Skeletal muscle cell (primary cell): ENCODE measurements at places on chromosomes 3 and 15.

DNA sequence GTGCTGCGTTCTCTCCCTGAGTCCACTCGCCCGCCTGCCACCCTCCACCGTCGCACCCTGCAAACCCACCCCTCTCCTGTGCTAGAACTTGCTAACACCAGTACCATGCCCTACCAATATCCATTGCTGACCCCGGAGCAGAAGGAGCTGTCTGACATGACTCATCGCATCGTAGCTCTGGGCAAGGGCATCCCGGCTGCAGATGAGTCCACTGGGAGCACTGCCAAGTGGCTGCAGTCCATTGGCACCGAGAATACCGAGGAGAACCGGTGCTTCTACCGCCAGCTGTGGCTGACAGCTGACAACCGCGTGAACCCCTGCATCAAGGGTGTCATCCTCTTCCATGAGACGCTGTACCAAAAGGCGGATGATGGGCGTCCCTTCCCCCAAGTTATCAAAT, 4.9 kb upstream of the ALAS1 start:
- no peak for DNase-seq

DNA sequence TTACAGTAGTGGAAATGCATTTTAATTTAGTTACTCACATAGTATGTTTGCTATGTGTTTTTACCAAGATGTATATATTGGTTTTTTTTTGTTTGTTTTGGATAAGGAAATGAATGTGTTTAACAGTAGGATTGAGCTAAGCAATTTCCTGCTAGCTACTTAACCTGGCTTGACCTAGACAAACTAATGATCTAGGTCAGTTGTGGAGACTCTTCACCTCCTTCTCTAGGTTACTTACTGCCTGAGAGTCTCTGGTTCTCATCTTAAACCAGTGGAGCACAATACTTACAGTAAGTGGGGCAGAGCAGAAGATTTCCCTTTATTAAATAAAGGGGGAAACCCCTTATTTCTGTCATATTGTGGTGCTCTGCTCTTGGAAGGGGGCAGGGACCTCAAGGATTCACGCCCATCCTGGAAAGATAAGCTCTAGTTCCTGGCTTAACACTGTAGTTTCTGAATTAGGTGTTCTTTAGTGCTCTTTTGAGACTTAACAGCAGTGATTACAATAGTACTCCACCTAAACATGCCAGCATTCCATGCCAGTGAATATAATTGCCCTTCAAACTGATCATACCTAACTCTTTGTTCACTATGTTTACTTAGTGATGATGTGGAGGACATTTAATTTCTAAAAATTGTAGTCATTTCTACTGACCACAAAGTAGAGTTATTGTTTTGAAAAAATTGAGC, 79.9 kb downstream of the UBP1 start:
- peak; percentile 26 for DNase-seq

- no peak for DNase-seq
These were observed 235.3 kb upstream of the ST8SIA2 start for GRCh38 chr15:92158426-92158825.

- no peak for DNase-seq
These were observed 133.9 kb downstream of the MYLK start for GRCh38 chr3:123750209-123750608.

GRCh38 chr3:101817992-101818391, 31.3 kb upstream of the NFKBIZ start:
- DNase-seq, result no peak

GRCh38 chr3:193702967-193703366, 110.0 kb downstream of the OPA1 start:
- peak; percentile 8 for DNase-seq

- no peak for DNase-seq
These were observed 54.4 kb downstream of the WWTR1 start for GRCh38 chr3:149603126-149604074.

- DNase-seq, result no peak
These were observed 6.6 kb upstream of the TPRG1 start for GRCh38 chr3:189165092-189165612.
